ENCODE measurements at places on chromosomes 11 and 22. TPM values are rescaled to one million over a fixed set of nuclear protein-coding genes. Genes with fewer than 3 reads are reported as not detected.

DNA sequence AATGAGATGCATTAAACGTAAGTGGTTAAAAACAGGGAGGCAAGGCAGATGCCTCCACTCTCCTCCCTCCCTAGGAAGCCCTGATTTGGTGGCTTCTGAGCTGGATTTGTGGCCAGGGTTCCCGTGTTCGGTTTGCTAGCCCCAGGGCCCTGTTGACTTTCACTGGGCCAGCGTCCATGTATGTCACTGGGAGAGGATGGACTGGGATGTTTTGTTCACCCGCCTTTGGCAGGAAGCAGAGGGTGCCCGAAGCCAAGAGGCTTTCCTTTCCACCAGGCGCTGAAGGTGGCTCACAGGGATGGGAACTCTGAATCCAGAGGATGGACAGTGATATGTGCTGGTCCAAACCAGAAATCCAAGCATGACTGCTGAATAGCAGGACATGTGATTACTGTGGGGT lies 146.6 kb downstream of the CSNK2A3 start:
- DNase-seq = no peak
- H3K4me1 ChIP-seq = peaks cover 5% of the 10 kb centered on the region
- no peak overlapping the region for H3K4me3 ChIP-seq
- no peak overlapping the region for H3K27ac ChIP-seq
- H3K27me3 ChIP-seq = peaks cover 2% of the 10 kb centered on the region

DNA sequence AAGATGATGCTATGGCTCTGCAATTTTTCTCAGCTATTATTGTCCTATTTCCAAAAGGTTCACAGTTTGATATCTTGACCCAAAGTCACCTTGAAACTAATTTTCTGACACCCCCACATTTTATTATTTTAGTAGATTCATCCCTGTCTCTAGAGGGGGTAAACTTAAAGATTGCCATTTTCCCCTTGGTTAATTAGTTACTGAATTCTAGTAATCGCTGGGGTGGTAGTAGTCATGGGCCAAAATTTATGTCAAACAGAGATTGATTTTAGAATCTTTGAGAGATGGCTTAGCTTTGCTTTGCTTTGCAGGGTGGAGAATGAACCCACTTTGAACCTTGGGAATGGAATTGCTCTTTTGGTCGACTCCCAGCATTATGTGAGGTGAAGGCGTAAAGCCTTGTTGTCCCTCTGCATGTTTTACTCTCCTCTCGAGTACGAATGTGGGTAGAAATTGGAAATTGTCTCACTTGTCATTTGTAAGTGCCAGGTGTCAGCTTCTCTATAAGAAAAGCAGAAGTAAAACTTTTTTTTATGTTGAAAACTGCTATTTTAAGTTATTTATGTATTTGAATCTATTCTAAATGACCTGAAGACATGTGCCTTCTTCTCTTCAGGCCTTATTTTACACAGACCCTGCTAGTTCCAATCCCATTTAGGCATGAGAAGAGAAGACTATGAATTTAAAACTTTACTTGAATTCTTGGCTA lies 42.4 kb upstream of the RCE1 start:
- no peaks in the 10 kb centered on the region for H3K27me3 ChIP-seq
- no peaks in the 10 kb centered on the region for H3K36me3 ChIP-seq
- no peaks in the 10 kb centered on the region for H3K4me1 ChIP-seq
- H3K27ac ChIP-seq = no peak overlapping the region

Gene SEPTIN3
- total RNA-seq = 216 TPM

Gene ST3GAL4
- 10.4 TPM for total RNA-seq
